Skeletal muscle cell (primary cell): ENCODE measurements at places on chromosomes 6 and 20.
A peak's percentile ranks its signal among the peaks of the same experiment; 100 is the strongest.

GRCh38 chr6:41682497-41683272, 44.4 kb downstream of the MDFI start:
- DNase-seq: no peak

- no peak for DNase-seq
These were observed 5.3 kb downstream of the CDKN1A start for GRCh38 chr6:36683656-36684446.

- no peak for DNase-seq
These were observed 77.6 kb downstream of the SRC start for GRCh38 chr20:37423545-37423944.

DNA sequence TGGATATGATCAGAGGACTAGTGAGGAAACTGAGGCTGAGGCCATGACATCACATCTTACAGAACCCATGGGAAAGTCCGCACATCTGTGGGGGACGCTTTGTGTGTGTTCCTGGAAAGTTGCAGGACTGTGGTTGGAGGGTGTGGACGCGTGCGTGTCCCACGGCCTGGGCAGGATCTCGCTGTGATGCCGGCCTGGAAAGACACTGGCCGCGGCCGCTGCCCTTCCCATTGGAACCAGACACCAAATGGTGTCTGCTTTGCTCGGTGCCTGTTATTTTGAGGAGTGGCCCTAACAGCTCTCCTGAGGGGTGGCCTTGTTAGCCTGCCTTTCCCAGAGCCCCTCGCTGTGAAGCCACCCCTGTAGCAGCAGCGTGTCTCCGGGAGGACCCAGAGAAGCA, 41.1 kb downstream of the DLL1 start:
- DNase-seq: no peak

GRCh38 chr6:152976749-152977148, 6.1 kb downstream of the FBXO5 start:
- no peak for DNase-seq

DNA sequence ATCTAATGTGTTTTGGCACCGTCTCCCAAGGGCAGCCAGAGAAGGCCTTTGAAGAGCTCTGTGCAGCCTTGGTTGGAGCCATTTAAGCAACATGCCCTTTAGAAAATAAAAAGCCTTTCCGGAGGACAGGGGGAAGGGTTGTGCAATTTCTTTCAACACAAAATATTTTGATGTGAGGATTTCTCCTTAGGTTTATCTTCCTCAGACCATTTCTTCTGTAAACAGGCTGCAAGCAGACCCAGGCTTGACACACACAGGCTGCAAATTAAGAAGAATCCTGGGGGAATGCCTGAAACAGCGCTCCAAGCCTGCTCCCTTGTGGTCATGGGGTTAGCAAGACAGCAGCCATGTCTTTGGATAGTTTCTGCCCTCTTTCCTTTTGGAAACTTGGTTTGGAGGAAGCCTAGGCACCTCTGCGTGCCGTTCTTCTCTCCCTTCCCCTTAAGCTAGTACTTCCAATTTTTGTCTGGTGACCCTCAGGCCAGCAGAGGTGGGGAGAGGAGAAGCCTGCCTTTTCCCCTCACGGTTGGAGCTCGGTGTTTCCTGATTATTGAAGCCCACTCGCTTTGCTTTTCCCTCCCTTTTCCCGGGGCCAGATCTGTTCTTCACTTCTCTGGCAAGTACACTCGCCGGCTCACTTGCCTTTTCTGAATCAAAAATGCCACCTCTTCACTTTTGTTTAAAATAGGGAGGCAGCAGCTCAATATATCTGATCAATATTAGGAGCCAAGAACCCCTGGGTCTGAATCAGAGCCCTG, 39.6 kb upstream of the NOX3 start:
- DNase-seq: peak; percentile 79

GRCh38 chr6:138031850-138032249, 75.4 kb downstream of the PERP start:
- no peak for DNase-seq

GRCh38 chr6:37314487-37315156, 39.2 kb upstream of the RNF8 start:
- DNase-seq: no peak

GRCh38 chr6:34412643-34413214, 13.1 kb downstream of the RPS10 start:
- DNase-seq: no peak

DNA sequence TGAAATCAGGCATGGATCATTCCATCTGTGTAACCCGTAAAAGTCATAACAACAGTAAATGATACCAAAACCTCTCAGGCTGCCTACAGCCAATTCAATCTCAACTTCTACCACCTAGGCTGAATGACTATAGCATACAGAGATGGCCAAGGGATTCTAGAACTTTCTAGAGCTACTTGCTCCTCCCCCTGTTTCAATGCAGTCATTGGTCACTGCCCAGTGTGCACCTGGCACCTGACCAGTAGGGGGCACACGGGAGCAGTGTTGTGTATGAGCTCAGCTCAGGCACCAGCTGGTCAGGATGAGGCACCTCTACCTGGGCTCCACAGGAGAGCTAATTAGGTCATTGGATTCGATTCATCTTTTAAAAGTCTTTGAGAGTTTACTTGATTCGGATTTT, 86.2 kb downstream of the PLEKHG1 start:
- no peak for DNase-seq

- no peak for DNase-seq
These were observed 13.2 kb upstream of the OSER1 start for GRCh38 chr20:44223721-44224120.

- DNase-seq: no peak
These were observed 61.5 kb downstream of the GPX5 start for GRCh38 chr6:28586962-28587745.

GRCh38 chr20:8196096-8196495, 64.0 kb downstream of the PLCB1 start:
- DNase-seq: no peak

GRCh38 chr6:30915591-30915946, 1.5 kb downstream of the VARS2 start:
- DNase-seq: peak; percentile 24

- peak; percentile 43 for DNase-seq
These were observed 44.4 kb downstream of the DCDC2 start for GRCh38 chr6:24313251-24314141.

- DNase-seq: no peak
These were observed 6.5 kb downstream of the PEDS1 start for GRCh38 chr20:50146732-50147662.

DNA sequence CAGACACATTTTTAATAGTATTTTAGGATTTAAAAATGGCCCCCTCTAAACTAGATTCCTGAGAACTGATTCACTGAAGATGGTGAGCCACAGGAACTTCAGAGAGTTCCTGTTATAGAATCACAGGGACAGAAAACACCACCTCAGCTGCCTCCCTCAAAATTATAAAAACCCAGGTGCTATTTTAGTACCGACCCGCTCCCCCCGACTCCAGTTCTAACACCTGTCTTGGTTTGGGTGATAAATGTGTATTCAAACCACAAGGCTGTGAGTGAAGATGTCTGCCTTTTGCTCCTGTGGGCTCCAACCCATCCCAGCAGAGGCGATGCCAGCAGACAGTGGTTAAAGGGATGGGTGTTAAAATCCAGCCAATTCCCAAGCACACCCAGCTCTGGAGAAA, 127.4 kb upstream of the LY86 start:
- DNase-seq: no peak

DNA sequence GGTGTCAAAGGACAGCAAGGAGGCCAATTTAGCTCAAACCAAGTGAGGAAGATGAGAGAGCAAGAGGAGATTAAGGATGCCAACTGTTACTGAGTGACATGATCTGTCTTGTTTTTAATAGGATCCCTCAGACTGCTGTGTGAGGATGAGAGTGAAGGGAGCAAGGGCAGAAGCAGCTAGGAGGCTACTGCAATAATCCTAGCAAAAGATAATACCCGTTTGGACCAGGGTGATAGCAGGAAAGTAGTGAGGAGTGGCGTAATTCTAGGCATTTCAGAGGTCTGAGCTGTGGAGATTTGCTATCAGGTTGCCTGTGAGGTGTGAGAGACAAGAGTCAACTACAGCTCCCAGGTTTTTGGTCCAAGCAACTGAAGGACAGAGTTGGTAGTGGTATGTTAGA, 14.7 kb downstream of the UBE2V1 start:
- DNase-seq: no peak

GRCh38 chr20:11130554-11131166, 456.9 kb upstream of the JAG1 start:
- no peak for DNase-seq

GRCh38 chr6:97175806-97176205, 107.2 kb downstream of the MMS22L start:
- no peak for DNase-seq

DNA sequence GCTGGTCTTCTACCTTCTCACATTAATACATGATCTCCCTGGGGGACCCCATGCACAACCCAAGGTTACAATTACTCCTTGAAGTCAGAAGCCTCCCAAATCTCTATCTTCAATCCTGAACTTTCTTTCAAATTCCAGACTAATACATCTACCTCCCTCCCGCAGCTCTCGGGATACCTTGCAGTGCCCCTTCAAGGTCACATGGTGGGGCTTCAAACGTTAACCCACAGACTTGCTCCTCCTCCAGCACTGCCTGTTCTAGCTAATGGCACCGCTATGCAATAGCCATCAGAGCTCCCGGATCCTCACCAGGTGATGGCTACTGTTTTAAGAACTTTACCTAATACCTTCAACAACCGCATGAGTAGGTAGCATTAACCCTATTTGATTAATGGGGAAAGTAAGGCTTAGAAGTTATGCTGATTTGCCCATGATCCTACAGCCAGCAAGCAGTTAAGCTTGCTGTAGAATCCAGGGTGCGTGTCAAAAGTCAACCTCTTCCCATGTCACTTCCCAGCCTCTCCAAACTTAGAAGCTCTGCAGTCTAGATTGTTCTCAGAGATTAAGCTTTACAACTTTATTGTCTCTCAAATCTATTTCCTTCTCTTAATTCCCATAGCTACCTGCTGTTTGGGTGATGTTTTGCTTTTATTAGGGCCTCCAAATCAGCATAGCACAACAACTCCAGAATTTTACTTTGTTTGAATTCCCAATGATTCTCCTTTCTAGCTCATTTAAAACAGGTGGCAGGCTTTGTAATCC, 44.7 kb downstream of the PLAGL1 start:
- no peak for DNase-seq

DNA sequence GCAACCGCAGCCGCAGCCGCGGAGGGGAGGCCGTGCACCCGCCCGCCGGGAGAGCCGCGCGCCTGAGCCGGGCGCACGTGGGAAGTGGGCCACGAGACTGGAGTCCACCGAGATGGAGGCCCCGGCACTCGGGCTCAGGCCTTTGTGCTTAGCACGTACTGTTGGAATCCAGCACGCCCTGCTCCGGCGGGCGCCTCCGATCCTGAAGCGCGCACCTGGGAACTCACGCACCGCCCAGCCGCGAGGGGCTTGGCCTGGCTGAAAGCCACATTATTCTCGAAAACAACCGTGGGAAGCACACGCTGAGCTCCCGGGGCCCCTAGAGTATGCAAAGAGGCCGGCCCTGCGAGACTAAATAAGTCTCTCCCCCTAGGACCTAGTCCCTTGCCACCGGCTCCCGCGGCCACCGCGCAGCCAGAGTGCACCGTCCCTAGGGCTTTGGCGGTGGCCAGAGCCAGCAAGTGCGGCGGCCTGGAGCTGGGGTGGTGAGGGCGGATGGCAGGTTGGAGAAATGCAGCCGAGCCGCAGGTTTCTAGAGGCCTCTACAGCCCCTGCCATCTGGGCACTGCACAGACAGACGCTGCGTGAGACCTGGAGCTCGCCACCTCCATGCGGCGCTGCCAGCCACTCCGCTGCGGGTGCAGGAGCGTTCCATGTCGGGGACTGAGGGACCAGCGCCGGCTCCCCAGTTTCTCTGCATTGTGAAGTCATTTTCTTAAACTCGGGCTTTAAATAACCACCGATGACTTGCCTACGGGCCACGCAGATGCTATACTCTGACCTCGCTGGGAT, 42.0 kb upstream of the LY86 start:
- no peak for DNase-seq

DNA sequence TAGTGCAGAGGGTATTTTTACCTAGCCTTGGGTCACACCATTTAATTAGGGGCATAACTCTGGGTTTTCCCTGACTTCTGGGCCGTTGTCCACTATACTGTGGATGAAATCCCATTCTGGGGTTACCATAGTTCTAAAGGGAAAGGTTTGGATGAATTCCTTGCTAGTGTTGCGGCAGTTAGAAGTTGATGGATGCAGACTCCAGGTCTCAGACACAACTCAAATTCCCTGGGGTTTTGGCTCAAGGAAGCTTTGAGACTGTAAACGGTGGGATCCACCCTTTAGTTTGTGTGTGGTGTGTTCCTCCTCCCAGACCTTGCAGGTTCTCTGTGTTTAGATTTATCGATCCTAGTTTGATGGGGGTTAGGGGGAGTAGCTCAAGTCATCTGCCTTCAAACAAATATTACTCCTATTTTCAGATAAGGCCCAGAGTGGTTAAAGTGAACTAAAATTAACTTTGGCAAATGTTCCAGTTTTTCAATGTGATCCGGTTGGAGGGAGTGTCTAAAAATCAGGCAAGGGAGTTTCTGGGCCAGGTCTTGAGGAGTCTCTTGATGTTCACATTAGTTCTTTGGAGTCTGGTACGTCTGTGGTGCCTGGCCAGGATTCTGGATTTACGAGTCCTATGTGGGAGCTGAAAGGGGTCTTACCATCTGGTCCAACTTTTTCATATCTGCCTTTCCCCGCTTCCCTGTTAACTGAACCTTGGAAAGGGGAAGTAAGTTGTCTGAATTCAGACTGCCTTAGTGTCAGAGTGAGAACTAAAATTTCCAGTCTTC, 1.5 kb downstream of the RALY start:
- DNase-seq: no peak

DNA sequence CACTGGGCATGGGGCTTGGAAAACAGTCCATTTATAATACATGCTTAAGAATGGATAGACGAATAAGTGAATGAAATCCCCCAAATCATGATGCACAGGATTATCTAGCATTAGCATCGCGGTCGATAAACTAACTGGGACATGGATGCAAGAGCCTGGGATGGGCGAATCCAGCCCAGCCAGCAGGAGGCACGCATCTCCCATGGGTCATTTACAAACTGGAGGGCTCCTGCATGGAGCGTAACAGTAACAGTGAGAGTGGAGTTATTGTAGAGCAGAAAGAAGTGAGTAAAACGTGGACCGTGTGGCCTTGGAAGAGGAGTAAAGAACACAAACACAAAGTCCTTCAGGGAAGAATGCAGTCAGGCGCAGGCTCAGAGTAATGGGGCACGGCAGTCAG, 136.5 kb downstream of the AGPAT4 start:
- DNase-seq: no peak

GRCh38 chr6:25061289-25061936, 125.7 kb upstream of the RIPOR2 start:
- no peak for DNase-seq

GRCh38 chr20:16528078-16528477, 45.2 kb downstream of the KIF16B start:
- DNase-seq: peak; percentile 84
